Caco-2 (cell line): ENCODE measurements at places on chromosomes 16 and 17. TPM values are rescaled to one million over a fixed set of nuclear protein-coding genes. Genes with fewer than 3 reads are reported as not detected.

DNA sequence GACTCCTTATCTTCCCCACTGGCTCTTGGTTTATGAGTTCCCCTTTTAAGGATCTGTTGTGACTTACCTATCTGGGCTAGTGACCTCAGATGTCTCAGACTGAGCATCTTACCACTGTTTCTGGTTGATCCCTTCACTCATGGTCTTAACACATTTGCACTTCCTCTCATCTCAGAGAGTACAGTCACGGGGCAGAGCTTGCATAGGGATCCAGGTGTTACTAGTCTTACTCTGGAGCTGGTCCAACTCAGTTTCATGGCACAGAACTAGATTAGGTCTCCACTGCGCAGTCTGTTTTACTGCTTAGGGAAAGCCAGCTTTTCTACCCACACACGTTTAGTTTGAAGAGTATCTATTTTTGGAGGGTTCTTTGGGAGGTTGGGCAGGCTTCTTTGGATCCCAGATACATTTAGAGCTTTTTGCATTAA lies 10.2 kb downstream of the GABARAPL2 start:
- H3K36me3 ChIP-seq, result peaks cover 7% of the 10 kb centered on the region
- H3K4me3 ChIP-seq, result no peak overlapping the region
- H3K27ac ChIP-seq, result no peak overlapping the region
- no peaks in the 10 kb centered on the region for H3K27me3 ChIP-seq
- H3K4me1 ChIP-seq, result no peaks in the 10 kb centered on the region

DNA sequence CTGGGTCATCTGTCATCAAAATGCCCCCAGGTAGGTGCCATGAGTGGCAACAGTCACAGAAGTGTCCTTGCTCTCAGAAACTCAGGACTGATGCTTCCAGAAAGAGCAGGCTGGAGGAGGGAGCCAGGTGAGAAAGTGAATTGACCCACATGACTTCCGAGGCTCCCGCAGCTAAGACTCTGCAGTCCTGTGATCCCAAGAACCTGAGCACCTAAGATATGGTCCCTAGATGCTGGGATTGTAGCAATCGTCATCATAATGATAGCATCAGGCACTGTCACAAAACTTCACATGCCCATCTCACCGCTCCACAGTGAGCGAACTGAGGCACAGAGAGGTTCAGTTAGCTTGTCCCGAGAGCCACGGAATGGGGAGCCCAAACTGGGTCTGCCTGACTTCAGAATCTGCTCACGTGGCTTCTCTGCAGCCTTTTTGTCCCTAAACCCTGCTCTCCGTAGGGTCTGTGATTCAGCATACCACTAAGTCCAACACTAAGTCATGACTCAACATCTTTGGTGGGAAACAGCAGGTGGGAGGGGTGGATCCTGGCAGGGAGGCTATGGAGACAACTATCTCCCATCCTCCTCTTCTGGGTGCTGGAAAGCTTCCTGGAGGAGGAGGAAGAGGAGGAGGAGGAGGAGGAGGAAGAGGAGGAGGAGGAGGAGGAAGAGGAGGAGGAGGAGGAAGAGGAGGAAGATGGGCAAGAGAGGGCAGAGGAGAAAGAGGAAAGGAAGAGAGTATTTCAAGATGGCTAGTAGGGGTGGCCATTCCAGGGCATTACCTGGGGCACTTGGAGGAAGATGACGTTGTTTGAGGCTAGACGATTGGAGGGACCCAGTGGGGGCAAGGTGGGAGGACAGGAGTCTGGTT lies 55.5 kb upstream of the DLX4 start:
- H3K4me1 ChIP-seq, result peaks cover 40% of the 10 kb centered on the region
- no peaks in the 10 kb centered on the region for H3K36me3 ChIP-seq
- no peak overlapping the region for H3K4me3 ChIP-seq
- peak overlapping the region; percentile 64 for H3K27ac ChIP-seq
- H3K27me3 ChIP-seq, result no peaks in the 10 kb centered on the region
- DNase-seq, result no peak

DNA sequence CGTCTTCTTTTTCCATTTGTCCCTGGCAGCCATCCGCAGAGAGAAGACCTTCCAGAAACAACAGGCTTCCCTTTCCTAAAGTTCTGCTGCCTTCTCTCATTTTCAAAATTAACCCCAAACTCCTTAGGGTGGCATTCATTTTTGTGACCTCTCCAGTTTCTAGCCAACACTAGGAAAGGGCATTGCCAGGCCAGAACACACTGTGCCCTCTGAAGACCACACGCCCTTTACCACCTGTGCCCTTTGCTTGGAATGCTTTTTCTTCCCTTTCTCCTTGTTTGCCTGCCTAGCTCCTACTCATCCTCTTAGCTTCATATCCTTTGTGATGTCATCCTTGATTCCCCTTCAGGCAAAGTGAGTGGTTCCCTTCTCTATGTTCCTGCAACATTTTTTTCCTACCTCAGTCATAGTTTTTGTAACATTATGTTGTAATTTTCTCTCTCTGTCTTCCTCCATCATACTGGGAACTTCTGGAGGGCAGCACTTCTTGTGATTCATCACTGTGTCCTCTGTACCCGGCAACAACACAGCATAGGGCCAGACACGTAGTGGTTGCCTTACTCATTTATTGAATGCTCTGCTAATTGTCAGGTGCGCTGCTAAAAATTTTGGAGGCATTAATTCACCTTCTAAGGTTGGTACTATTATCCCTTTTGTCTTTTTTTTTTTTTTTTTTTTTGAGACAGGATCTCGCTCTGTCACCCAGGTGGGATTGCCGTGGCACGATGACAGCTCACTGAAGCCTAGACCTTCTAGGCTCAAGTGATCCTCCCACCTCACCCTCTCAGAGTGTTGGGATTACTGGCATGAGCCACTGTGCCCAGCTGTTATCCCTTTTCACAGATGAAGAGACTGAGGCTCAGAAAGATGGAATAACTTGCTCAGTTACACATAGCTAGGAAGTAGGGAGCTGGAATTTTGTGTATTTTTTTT lies 1.0 kb downstream of the KAT8 start:
- H3K4me1 ChIP-seq, result peaks cover 13% of the 10 kb centered on the region
- no peaks in the 10 kb centered on the region for H3K27me3 ChIP-seq
- H3K27ac ChIP-seq, result peak overlapping the region; percentile 88
- DNase-seq, result no peak
- peaks cover 5% of the 10 kb centered on the region for H3K36me3 ChIP-seq

- no peak for DNase-seq
- no peaks in the 10 kb centered on the region for H3K36me3 ChIP-seq
- peaks cover 27% of the 10 kb centered on the region for H3K4me1 ChIP-seq
These were observed 16.1 kb downstream of the KCNJ16 start for GRCh38 chr17:70091005-70091568.

DNA sequence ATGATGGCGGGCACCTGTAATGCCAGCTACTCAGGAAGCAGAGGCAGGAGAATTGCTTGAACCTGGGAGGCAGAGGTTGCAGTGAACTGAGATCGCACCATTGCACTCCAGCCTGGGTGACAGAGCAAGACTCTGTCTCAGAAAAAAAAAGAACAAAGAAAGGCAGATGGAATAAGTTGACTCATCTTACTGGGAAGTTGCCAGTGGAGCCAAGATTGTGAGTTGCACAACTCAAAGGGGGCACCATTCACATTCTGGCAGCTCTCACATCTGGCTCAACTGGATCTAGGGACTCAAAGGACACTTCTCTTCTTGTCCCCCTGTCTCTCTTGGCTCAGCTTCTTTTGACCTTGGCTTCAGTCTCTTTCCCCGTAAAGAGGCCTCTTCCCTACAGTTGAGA lies 53.7 kb upstream of the ETV4 start:
- no peak overlapping the region for H3K4me3 ChIP-seq
- H3K27ac ChIP-seq, result peak overlapping the region; percentile 34
- peaks cover 38% of the 10 kb centered on the region for H3K4me1 ChIP-seq

DNA sequence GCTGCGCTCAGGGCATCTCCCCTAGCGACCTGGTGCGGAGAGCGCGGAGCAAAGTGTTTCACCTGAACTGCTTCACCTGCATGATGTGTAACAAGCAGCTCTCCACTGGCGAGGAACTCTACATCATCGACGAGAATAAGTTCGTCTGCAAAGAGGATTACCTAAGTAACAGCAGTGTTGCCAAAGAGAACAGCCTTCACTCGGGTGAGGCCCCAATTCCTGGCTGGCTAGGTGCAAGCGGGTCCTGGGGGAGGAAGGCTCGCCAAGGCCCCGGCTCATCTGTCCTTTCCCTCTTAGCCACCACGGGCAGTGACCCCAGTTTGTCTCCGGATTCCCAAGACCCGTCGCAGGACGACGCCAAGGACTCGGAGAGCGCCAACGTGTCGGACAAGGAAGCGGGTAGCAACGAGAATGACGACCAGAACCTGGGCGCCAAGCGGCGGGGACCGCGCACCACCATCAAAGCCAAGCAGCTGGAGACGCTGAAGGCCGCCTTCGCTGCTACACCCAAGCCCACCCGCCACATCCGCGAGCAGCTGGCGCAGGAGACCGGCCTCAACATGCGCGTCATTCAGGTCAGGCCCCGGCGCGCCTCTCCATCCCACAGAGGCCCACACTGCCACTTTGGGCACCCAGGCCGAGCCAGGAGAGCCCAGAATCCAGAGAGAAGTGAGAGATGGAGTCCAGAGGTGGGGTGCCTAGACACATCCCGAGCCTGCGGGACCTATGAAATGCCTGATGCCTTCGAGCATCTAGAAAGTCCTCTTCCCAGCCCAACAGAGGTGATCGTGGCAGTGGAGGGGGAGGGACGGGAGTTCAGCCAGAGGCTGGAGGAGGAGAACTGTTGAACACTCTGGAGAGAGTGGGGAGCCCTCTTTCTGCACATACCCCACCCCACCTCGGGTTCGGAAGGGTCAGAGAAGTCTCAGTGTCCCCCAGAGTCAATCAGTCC lies 3.3 kb downstream of the LHX1 start:
- no peaks in the 10 kb centered on the region for H3K36me3 ChIP-seq
- H3K4me1 ChIP-seq, result peaks cover 9% of the 10 kb centered on the region
- no peak overlapping the region for H3K27ac ChIP-seq
- H3K27me3 ChIP-seq, result peaks cover 18% of the 10 kb centered on the region
- H3K4me3 ChIP-seq, result no peak overlapping the region

GRCh38 chr16:14437426-14437825 lies 192.6 kb downstream of the PARN start:
- no peaks in the 10 kb centered on the region for H3K27me3 ChIP-seq
- H3K27ac ChIP-seq, result no peak overlapping the region
- no peak for DNase-seq
- no peak overlapping the region for H3K4me3 ChIP-seq
- no peaks in the 10 kb centered on the region for H3K4me1 ChIP-seq

GRCh38 chr17:75228847-75229246 lies 23.4 kb downstream of the NUP85 start:
- H3K36me3 ChIP-seq, result peaks cover 5% of the 10 kb centered on the region
- H3K4me3 ChIP-seq, result no peak overlapping the region
- H3K4me1 ChIP-seq, result no peaks in the 10 kb centered on the region
- DNase-seq, result no peak

- no peak overlapping the region for H3K4me3 ChIP-seq
- H3K27me3 ChIP-seq, result no peaks in the 10 kb centered on the region
- 0 out of 2 replicates have a peak, but pooled peaks cover 3% of the 10 kb centered on the region for H3K4me1 ChIP-seq
- no peak for DNase-seq
- no peaks in the 10 kb centered on the region for H3K36me3 ChIP-seq
These were observed 237.5 kb upstream of the SALL1 start for GRCh38 chr16:51388516-51388951.

DNA sequence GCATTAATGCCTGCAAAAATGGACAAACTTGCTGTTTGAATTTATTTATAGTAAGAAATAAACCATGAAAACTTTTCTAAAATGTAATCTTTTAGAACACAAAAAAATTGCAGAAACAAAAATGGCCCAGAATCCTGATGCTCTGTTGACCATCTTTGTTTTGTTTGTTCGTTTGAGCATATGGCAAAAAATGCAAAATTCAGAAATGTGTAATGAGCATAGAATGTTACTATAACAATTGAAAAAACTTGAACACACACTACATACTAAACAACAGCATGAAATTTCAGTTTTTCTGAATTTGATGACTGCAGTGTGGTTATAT lies 1.1 kb upstream of the KPNA2 start:
- H3K27me3 ChIP-seq, result no peaks in the 10 kb centered on the region
- DNase-seq, result no peak
- H3K27ac ChIP-seq, result peak overlapping the region; percentile 70
- no peaks in the 10 kb centered on the region; the same call in 1 of the 2 replicates for H3K36me3 ChIP-seq

- H3K27ac ChIP-seq, result no peak overlapping the region
- DNase-seq, result no peak
- no peaks in the 10 kb centered on the region for H3K4me1 ChIP-seq
- H3K36me3 ChIP-seq, result peaks cover 2% of the 10 kb centered on the region
- H3K27me3 ChIP-seq, result no peaks in the 10 kb centered on the region
These were observed 9.8 kb downstream of the SHMT1 start for GRCh38 chr17:18353541-18353940.

- H3K27ac ChIP-seq, result no peak overlapping the region
- no peak overlapping the region for H3K4me3 ChIP-seq
- H3K4me1 ChIP-seq, result peaks cover 13% of the 10 kb centered on the region; the same call in 1 of the 2 replicates
- no peaks in the 10 kb centered on the region for H3K27me3 ChIP-seq
- H3K36me3 ChIP-seq, result no peaks in the 10 kb centered on the region
These were observed 63.0 kb upstream of the LRRC37A3 start for GRCh38 chr17:64982139-64982915.

DNA sequence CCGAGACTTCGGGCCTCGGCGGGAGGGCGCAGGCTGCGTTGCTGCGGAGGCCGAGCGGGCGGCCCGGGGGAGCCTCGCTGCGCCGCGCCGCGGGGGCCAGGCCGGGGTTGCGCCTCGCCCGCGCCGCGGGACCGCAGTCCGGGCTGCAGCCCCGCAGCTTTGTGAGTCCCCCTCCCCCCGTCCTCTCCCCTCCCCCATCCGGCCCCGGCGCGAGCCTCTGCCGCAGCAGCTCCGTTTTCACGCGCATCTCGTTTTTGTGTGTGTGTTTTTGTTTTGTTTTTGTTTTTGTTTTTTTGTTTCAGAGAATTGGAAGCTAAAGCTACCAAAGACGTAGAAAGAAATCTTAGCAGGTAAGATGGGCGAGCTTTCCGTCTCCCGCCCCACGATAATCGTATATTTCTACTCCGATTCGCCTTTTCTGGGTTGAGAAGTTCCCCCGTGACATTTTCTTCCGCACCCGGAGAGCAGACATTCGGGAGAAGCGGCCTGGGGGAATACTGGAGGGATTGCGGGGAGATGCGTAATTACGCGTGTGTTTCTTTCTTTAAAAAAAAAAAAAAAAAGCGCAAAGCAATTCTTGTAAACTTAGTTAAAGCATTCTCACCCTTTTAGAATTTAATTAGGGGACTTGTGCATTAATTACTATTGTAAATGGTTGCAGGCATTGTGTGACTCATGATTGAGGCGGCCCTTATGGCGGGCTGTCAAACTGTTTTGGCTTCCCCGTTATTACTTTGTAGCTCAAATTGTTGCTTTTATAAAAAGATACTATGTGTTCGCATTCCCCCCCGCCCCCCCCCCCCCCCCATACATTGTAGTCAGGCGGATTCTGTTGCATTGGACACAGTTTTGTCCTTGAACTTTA lies 732 bp downstream of the TNRC6A start:
- peaks cover 12% of the 10 kb centered on the region for H3K4me1 ChIP-seq
- DNase-seq, result no peak
- H3K4me3 ChIP-seq, result peak overlapping the region; percentile 66
- H3K36me3 ChIP-seq, result 0 out of 2 replicates have a peak, but pooled peaks cover 2% of the 10 kb centered on the region
- peak overlapping the region; percentile 86 for H3K27ac ChIP-seq
- H3K27me3 ChIP-seq, result no peaks in the 10 kb centered on the region

- H3K4me3 ChIP-seq, result no peak overlapping the region
- H3K27ac ChIP-seq, result no peak overlapping the region
- no peaks in the 10 kb centered on the region for H3K4me1 ChIP-seq
- H3K36me3 ChIP-seq, result peaks cover 2% of the 10 kb centered on the region
- no peak for DNase-seq
These were observed 12.4 kb downstream of the RAB5C start for GRCh38 chr17:42142371-42142896.

- no peak overlapping the region for H3K4me3 ChIP-seq
- no peak for DNase-seq
- H3K27ac ChIP-seq, result no peak overlapping the region
- H3K36me3 ChIP-seq, result no peaks in the 10 kb centered on the region
- H3K4me1 ChIP-seq, result no peaks in the 10 kb centered on the region
These were observed 17.6 kb upstream of the PEMT start for GRCh38 chr17:17609121-17609520.

NEK8 gene
- total RNA-seq, result 11.0 and 13.4 TPM in 2 replicates

KCNAB3 gene
- 1.2 and 2.0 TPM in 2 replicates for total RNA-seq

RUNDC3A gene
- 0.34 and 0.53 TPM in 2 replicates for total RNA-seq

FBXL16 gene
- 5.9 and 10.5 TPM in 2 replicates for total RNA-seq

MC1R gene
- 5.6 and 6.5 TPM in 2 replicates for total RNA-seq
